ENCODE measurements at places on chromosomes 1 and 21.

GRCh38 chr1:182348961-182349747, 42.4 kb downstream of the GLUL start:
- no peak for DNase-seq

DNA sequence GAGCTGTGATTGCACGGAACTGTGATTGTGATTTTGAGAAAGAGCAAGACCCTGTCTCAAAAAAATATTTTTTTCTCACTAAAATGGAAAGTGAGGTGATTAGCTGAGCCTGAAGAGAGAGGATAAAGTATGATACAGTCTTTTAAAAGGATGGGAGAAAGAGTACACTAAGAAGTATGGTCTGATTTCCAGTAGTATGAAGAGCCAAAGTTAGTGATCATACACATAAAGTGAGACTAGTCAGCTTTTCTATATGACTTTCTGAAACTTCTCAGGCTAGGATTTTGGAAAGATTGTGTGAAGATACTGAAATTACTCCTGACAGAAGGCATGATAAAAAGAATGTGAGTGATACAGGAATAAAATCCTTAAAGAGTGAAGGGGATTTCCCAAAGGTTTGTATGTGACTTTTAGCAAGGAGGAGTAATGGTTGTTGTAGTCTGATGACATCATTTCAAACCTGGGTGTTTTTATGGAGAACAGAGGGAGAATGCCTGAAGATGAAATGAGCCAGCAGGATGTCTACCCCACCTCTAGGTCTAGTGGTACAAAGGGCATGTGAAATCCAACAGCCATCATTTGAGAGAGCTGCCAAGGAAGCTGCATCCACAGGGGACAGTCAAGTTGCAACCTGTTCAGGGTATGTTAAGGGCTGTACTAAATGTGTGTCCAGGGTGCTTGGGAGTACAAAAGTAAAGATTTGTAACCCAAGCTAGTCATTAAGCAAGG, 157.7 kb downstream of the PIK3R3 start:
- DNase-seq, result no peak

DNA sequence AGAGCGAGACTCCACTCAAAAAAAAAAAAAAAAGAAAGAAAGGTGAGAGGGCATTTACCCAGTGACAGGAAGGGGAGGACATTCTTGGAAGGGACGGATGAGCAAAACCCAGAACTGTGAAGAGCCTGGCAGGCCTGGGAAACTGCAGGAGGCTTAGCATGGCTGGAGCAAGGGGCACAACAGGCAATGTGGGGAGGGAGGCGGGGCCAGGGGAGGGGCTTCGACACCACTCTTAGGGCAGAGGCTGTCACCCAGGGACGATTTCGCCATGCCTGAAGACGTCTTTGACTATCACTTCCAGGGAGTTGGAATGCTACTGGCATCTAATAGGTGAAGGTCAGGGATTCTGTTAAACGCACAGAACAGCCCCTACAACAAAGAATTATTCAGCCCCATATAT, 184.0 kb downstream of the HUNK start:
- no peak for DNase-seq

GRCh38 chr1:193131266-193131860, 9.5 kb downstream of the CDC73 start:
- no peak for DNase-seq

GRCh38 chr1:38488162-38488898, 371.2 kb downstream of the RRAGC start:
- DNase-seq, result no peak

DNA sequence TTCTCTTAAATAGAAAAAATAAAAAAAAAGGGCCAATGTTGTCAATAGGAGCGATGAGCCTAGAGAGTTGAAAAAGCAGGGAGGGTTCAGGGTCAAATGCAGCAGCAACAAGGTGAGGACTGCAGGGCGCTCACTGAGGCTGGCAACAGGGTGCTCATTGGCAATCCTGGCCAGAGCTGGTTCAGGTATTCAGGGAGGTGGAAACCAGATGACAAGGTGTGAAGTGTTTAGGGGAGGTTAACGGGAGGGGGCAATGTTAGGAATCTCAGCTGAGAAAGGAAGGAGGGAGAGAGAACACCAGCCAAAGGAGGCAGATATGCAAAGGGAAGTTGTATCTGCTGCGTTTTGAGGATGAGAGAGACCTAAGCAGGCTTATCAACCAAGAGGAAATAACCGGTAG, 129.8 kb upstream of the DAB1 start:
- no peak for DNase-seq

DNA sequence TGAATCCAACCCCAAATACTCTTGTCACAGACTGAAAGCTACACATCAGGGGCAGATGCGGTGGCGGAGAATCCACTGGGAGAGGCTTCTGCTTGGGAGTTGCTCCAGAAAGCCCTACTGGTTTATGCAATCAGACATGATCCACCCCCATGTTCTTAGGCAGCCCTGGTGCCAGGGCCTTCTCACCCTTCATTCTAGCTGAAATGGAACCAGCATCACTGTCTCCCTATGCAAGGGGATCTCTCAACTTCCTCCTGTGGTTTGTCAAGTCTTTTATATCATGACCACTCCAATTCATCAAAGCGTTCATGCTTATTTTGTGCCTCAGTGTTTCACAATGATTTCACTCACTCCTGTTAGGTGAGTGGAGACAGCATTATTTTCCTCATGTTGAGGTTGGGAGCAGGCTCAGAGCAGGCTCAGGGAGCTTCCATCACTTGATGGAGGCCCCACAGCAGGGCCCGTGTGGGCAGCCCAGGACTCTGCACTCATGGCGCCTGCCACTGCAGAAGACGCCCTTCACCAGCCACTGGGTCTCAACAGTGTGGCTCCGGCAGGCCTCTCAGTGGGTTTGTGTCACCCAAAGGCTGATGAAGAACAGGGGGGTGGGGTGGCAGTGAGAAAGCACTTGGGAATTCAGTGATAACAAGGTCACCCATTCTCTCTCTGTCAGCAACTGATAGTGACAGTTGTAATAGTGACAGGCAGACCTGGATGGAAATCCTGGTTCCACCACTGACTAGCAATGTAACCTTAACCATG, 67.1 kb downstream of the CD58 start:
- DNase-seq, result no peak

DNA sequence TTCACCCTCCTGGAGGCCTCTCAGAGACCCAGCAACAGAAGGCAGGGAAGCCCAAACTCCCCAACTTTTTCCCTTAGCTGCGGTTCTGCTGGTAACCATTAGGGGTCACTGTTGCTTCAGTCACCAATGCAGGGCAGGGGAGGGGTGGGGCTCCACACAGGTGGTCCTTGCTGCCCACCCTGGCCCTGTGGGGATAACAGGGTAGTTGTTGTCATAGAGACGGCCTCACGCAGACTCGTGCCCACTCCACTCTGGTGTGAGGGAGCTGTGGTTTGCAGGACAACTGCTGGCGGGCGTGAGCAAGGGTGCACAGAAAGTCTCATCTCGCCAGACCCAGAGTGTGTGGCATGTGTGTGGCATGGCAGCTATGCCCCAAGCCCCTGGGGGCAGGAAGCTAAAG, 19.9 kb downstream of the INSRR start:
- DNase-seq, result no peak

GRCh38 chr21:36692835-36693488, 6.0 kb upstream of the SIM2 start:
- DNase-seq, result no peak

- no peak for DNase-seq
Observed at GRCh38 chr1:205420938-205421337, 918 bp downstream of the LEMD1 start.

DNA sequence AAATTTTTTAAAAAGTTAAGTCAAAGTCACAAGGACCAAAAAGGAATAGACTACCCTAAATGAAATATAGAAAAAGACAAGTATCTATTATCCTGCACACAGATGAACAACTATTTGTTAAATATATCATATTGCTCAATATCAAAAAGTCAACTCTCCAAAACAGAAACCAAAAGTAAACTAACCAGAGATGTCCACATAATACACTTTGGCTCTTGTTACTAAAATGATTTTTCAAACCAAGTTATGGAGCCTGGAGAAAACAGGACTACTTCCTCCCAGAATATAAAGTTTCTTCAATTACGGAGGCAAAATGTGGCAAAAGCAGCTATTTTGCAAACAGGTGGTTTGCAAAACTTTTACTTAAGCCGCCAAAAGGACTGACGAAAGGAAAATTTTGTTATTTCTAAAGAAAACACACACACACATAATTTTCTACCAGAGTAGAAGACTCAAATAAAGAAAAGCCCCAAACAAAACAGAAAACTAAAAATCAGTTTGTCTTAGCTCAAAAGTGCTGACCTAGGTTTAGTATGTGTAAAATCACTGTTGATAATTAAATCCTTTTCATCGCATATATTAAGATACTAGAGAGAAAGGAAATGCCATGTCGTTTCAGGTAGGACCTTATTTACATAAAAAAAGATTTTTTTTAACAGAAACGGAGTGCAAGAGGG, 1.1 kb downstream of the DPYD start:
- DNase-seq, result no peak

DNA sequence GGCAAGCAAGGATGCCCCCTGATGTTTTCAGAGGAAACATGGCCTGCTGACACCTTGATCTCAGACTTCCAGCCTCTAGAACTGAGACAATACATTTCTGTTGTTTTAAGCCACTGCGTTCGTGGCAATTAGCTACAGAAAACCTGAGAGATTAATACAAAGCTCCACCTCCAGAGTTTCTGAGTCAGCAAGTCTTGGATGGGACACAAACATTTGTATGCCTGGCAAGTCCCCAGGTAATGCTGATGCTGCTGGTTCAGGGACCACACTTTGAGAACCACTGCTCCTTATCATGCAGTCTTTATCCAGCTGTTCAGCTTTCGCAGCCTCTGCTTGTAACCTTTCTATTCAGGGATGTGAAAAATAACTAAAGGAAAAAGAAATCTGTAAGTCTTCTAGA, 565.7 kb upstream of the PLXNA2 start:
- no peak for DNase-seq

GRCh38 chr1:207703712-207704111, 48.1 kb upstream of the CD46 start:
- DNase-seq, result no peak

DNA sequence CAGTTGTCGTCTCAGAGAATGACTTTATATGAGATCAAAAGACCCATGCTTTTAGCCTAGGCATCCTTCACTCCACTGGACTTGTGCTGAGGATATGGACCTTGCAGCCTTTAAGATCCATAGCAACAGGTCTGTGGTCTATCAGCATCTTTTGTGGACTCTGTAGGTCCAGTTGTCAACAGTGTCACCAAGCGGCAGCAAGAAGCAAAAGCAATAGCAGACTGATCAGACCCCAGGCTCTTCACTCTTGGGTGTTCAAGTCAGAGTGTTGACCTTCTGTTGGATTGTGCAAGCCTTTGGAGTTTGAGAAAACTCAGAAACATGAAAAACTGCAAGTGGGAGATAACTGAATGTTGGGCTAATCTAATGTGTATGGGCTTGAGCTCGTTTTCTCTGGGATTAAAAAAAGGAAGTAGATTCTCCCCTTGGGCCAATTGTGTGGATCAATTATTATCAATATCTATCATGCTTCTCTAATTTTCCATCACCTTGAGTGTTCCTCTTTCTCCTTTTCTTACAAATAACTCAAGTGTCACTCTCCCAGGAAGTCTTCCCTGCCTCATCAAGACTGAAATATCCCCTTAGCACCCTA, 144.2 kb downstream of the LYPLAL1 start:
- DNase-seq, result no peak

DNA sequence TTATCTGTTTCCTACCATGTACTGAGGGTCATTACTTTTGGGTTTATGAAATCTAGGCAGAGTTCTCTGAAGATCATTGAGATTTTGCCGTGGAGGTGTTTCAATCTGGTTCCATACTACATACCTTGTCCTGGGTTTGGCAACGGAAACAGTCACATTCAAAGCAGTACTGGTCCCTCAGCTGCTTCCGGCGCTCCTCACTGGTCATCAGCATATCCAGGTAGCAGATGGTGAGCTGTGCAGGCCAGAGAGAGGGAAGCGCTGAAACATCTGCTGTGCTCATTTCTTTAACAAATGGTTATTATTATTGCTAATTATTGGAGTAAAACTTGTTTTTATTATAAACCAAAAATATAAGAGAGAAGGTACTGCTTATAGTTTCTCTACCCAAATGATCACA, 591.7 kb downstream of the SMYD3 start:
- DNase-seq, result no peak

DNA sequence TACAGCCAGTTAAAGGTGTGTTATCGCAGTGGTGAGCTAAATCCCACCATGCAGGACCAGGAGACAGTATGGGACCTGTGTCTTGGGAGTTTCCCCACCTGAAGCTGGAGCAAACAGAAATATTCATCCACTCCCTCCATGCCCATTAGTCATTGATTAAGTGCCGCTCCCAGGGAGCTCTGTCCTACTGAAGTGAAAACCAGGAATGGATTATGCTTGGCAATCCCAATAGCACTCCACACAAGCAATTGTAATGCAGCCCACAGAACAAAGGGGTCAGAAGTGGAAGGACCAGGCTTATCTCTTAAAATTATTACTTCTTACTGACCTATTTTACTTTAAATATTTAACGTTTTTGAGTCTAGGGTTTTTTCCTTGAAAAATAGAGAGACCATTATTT, 1005.4 kb downstream of the ADGRL2 start:
- no peak for DNase-seq

GRCh38 chr1:180415236-180415848, 87.0 kb downstream of the ACBD6 start:
- DNase-seq, result no peak

- DNase-seq, result no peak
Observed at GRCh38 chr1:154837672-154838171, 32.4 kb downstream of the KCNN3 start.

DNA sequence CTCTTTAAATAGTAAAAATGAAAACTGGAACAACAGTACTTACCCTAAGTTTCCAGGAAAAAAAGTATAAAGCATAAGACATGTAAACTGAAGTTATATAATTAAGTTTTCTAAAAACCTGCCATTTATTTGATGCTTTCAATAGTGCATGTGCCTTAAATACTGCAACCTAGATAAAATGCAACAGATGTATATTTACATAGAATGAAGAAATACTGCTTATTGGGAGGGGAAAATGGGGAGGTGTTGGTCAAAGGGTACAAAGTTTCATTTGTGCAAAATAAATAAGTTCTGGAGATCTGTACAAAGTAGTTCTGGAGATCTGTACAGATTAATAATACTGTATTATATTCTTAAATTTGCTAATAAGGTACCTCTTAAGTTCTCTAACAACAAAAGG, 68.6 kb downstream of the PRPF38A start:
- no peak for DNase-seq

GRCh38 chr1:4797016-4797410, 142.6 kb downstream of the AJAP1 start:
- no peak for DNase-seq

GRCh38 chr1:112818990-112819689, 104.0 kb upstream of the PPM1J start:
- DNase-seq, result no peak

GRCh38 chr1:60516996-60517395, 443.4 kb upstream of the C1orf87 start:
- DNase-seq, result no peak

GRCh38 chr21:46320331-46320801, 3.3 kb downstream of the C21orf58 start:
- DNase-seq, result no peak
